Tibial nerve (tissue), 4 donors: ENCODE measurements at places on chromosomes 7 and 10. TPM values are rescaled to one million over a fixed set of nuclear protein-coding genes. Genes with fewer than 3 reads are reported as not detected.

Gene AGR2
- total RNA-seq, result not detected

Gene VKORC1L1
- 24.1 TPM for total RNA-seq

Gene ANLN
- 5.1 TPM for total RNA-seq

Gene OR6V1
- total RNA-seq, result not detected

Gene PTPRZ1
- 3.5 TPM for total RNA-seq

Gene TAF5
- total RNA-seq, result 5.3 TPM
